HFFc6 (cell line): ENCODE measurements at places on chromosomes 4 and X. TPM values are rescaled to one million over a fixed set of nuclear protein-coding genes. Genes with fewer than 3 reads are reported as not detected.

P2RY10 gene
- not detected in 3 replicates for total RNA-seq

UGT2B10 gene
- not detected in 3 replicates for total RNA-seq

DNA sequence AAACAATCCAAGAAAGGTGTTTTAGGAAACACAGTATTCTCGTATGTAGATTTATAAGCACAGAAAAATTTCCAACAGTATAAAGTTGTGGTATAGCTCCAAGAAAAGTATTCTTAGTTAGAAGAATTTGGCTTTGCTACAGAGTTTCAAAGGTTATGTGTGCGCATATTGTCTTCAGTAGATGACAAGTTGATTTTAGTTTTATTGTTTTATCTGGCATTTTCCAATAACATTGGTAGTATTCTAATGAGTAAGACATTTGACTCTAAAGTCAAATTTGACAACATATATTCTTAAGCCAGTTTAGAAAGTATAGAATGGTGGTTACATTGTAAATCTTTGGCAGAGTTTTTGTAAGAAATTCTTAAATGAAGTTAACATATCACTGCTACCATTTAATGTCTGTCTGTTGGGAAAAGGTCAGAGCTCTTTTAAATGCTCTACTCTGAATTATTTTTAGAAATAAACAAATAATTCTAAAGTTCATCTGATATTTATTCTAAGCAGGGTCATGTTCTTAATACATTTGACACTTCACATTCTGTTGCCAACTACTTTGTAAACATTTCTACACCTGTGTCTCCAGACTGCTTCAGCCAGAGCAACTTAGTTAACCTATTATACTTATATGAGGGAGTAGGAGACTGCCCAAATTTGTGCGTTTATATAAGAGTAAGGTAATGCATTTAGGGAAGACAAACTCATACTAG, 30.0 kb downstream of the CLCN3 start:
- no peak overlapping the region for H3K4me3 ChIP-seq
- no peak overlapping the region for H3K27ac ChIP-seq
- no peaks in the 10 kb centered on the region for H3K4me1 ChIP-seq
- DNase-seq: no peak
- peaks cover 7% of the 10 kb centered on the region; the same call in 1 of the 2 replicates for H3K36me3 ChIP-seq
- H3K27me3 ChIP-seq: no peaks in the 10 kb centered on the region; the same call in 1 of the 2 replicates

- H3K36me3 ChIP-seq: peaks cover 11% of the 10 kb centered on the region
- peak; percentile 1 for DNase-seq
- H3K4me3 ChIP-seq: no peak overlapping the region
- H3K27me3 ChIP-seq: no peaks in the 10 kb centered on the region
- H3K4me1 ChIP-seq: no peaks in the 10 kb centered on the region; the same call in 1 of the 2 replicates
Observed at GRCh38 chrX:45557387-45557786, 356.7 kb upstream of the DIPK2B start.
